ENCODE measurements at places on chromosomes 3 and 15.

DNA sequence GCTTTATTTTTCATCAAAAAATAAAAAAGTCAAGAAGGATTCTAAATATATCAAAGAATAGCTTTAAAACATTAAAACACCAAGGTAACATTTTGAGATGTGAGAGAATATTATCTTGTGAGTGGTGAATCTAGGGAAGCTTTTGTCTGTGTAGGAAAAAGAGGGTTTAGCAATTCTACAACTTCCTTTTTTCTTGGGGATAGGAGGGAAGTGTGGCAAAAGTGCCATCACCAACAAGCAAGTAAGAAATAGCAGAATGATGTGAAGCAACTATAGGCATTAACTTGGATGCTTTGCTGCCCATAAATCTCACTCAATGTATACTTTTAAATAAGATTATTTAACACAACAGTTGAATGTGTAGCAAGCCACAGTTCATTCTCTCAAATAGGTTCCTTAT, 57.8 kb upstream of the SUCLG2 start:
- DNase-seq, result no peak

- DNase-seq, result no peak
These were observed 154.3 kb upstream of the ZBTB20 start for GRCh38 chr3:115301364-115301860.

DNA sequence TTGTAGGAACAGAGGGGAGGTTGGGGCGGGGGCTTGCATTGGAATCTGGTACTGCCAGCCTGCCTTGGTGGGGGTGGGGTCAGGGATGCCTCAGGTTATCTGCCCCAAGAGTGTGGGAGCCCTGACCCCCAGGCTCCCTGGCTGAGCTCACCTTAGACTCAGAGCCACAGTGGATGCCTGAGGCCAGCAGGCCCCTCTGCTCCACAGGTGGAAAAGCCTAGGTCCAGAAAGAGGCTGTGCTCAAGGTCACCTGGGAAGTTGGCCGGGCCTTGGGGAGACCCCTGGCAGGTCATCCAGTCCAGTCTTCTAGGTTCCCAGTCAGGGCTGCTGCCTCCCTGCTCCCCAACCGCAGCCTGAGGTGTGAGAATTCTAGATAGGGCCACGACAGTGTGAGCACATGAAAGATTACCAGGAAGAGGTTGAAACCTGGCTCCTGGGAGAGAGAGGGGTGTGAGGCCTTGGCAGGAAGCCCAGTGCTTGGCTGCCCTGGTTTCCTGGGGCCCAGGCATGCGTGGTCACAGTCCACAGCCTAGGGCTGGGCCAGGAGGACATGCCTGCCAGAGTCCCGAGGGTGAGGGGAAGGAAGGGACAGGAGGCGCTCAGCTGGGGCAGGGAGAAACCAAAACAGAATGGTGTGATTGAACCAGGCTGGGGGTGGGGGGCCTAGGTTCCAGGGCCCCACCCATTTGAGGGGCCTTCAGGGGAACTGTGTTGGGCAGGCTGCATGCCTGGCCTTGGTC, 4.9 kb downstream of the HDAC11 start:
- DNase-seq, result no peak

DNA sequence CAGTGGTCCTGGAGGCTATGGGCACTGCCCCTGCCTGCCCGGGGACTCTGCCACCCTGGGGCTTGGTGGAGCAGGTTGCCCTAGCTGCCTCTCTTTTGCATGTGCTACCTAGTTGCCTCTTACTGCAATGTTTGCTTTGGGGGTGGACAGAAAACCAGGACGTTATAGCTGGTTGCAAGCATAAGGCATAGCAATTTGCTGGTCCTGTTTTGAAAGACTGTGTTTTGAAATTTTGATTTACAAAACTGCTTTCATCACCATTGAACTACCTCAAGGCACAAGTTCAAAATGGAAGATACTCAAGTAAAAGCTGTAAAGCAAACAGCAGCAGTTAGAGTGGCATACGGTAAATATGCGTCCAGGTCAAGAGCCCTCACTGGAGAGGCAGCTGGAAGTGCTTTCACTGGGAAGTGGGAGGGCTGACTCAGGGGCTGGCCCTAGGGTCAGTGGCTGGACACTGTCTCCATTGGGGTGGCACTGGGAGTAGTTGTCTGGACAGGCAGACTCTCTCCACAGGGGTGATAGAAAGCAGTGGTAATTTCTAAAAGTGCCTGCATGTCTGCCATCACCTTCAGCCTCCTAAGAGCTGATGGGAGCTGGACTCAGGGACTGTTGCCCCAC, 138.1 kb downstream of the CHDH start:
- no peak for DNase-seq

DNA sequence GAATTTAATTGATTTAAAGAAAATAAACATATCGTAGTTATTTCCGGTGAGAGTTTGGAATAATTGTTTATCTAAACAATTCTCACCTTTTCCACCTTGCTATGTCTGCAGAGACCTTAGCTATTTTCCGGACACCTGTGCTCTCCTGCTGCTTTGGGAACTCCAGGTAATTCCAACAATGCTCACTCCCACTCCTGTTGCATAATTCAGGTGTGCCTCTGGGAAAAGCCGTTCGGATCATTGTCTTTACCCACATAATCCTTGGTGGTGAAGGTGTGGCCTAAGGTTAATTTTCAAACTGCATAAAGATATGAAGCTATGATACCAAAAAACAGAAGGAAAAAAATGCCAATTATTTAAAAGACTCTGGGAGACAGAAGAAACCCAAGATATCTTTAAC, 59.4 kb downstream of the LDHAL6B start:
- no peak for DNase-seq

DNA sequence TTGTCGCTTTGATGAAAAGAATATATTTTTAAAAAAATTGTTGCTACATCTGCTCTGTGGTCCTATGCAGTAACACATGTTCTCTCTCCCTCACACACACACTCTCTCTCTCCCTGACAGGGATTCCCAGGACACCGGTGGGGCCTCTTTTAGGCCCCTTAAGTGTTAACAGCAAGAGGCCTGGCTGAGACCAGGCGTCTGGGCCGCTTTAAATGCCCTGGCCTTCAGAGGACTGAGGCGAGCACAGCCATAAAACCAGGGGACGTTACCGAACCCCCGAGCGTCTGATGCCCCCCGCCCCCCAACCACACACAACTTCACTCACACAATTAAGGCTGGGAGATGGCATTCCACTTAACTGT, 1.7 kb downstream of the BNC1 start:
- no peak for DNase-seq

DNA sequence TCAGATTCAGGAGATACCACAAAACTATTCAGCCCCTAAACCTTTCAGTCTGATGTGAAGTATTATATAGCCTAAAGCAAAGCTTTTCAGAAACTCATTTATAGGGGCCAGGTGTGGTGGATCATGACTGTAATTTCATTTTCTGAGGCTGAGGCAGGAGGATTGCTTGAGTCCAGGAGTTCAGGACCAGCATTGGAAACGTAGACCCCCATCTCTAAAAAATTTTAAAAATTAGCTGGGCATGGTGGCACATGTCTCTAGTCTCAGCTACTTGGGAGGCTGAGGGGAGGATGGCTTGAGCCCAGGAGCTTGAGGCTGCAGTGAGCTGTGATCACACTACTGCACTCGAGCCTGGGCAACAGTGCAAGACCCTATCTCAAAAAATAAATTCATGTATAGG, 60.0 kb downstream of the TMOD3 start:
- no peak for DNase-seq

DNA sequence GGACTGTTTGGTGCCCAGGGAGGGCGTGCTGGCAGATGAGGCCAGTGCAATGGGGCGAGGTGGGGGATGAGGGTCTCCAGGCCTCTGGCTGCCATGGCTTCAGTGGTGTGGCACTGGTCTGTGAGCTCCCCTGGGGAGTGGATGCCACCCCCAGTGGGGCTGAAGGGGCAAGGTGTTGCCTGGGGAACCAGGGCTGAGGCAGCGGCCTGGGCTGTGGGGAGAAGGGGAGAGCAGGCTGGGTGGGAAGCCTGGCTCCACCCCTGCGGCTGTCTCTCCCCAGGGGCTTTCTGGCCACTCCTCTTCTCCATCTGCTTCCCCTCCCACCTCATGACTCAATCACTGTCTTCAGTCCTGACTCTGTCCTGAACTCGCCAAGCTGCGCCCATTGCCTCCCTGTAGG, 88.4 kb upstream of the TLE3 start:
- no peak for DNase-seq

GRCh38 chr3:135967867-135968266, 2.3 kb downstream of the PPP2R3A start:
- DNase-seq, result no peak

DNA sequence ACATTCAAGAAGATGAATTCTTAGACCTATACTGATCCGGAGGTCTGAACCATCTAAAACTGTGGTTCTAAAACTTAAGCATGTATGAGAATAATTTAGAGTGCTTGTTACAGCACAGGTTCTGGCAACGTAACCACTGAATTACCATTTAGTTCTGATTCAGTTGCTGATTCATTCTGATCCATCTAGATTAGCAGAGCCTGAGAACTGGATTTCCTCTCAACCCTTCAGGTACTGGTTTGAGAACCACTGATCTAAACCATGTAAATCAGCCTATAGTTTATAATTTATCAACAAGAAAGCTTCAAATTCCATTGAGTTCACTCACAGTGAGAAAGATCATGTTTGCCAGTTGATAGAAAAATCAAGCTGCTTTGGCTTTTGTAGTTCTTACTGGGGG, 1001.1 kb upstream of the EPHA6 start:
- no peak for DNase-seq

DNA sequence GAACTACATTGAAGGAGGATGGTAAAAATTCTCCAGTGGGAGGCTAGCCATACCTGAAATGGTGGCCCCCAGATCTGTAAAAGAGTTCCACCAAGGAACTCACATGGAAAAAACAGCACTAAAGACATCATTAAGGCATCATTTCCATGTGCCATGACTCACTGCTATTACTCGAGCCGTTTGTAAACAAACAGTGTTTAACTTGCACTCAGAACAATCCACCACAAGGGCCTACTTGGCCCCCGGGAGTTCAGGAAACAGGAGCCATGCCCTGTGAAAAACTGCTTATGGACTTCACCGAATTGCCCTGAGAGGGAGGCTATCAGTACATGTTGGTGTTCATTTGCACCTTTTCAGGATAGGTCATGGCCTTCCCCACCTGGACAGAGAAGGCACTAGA, 18.2 kb downstream of the CCR4 start:
- DNase-seq, result no peak

- DNase-seq, result no peak
These were observed 78.2 kb downstream of the NEDD4 start for GRCh38 chr15:55915221-55915620.

DNA sequence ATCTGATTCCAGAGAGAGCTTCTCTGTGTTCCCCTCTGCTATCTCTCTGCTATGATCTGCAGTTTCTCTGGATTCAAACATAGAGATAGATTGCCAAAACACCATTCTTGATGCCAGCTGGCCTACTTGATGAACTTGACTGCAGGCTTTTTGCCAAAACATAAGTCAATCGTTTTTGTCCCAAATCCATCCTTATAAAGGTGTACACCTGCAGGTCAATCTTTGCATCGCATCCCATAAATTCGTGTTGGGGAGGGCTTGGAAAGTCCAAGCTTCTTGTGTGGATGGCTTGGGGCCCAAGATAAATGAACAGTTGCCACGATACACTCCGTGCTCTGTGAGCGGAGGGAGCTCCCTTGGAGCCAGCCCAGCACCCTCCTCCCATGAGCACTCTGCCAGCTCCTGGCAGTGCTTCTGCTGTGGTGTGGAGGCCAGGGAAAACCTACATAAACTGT, 2.7 kb downstream of the CERS3 start:
- no peak for DNase-seq

- no peak for DNase-seq
These were observed 495.7 kb upstream of the CBLB start for GRCh38 chr3:106364477-106364876.

DNA sequence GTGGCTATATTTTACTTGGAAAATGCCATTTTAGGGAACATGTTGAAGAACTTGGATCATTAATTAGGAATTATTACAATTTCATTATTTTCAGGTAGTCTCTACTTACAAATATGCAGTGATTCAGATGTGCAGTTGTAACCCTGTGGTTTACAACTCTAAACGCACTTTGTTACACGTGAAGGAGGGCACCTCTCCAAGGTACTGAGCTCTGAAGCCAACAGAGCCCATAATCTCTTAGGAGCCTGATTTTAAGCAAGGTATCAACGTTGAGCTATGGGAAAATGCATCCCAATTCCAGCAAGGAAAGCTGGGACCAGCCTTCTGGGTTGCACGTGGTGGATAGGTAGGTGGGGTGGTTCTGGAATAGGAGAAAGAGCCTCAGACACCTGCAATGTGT, 81.5 kb upstream of the FAM3D start:
- no peak for DNase-seq

DNA sequence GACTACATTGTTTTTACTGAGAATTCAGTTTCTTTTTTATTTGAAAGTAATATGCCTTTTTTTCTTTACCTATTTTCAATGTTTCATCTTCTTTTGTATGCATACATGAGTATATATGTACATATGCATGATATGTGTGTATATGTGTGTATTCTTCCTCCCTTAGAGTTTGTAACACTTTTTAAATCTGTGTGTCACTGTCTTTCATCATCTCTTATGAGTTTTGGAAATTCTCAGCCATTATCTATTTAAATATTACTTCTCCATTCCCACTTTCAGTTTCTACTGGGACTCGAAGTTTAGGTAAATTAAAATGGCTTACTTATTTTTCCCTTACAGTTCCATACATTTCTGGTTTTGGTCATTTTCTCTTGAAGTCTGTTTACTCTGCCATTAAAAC, 754.1 kb downstream of the GRM7 start:
- no peak for DNase-seq

- no peak for DNase-seq
These were observed 33.2 kb downstream of the CDCP1 start for GRCh38 chr3:45112939-45113338.

GRCh38 chr3:22988566-22988965, 214.6 kb upstream of the UBE2E2 start:
- DNase-seq, result no peak

DNA sequence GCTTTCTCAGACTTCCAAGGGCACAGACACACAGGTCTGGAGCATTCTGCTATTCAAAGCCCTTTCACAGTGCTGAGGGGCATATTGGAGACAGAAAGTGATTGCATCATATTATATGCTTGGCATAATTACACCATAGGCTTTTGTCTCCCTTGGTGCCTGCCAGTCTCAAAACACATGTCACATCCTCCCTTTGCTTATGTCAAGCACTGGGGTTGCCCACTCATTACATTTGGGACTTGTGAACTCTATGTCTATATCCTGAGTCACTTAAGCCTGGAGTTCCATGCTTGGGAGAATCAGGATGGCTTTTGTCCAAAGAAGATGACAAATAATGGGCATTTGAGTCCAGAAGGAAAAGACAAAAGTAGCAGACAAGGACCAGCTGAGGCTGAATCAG, 12.3 kb upstream of the PDZRN3 start:
- no peak for DNase-seq

- DNase-seq, result no peak
These were observed 357.4 kb upstream of the ATP11B start for GRCh38 chr3:182435860-182436259.

DNA sequence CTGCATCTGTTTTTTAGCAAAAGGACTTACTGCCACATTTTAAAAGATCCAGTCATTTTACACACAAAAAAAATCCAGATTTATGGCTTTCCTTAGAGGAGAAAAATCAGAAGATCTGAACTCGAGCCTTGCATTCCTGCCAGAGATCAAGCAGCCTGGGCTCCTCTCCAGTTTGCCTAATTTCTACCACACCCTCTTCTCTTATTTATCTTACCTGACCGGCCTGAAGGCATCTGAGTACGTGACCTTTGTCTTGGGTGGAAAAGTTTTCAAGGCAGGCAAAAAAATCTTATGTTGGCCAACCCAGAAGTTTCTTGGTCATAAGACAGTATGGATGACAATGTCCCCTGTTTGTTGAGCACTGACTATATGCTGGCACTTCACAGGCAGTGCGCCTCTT, 60.3 kb downstream of the CHRD start:
- no peak for DNase-seq

GRCh38 chr3:126773167-126773566, 69.1 kb downstream of the CHCHD6 start:
- no peak for DNase-seq

Data from stimulated activated CD4-positive, alpha-beta T cell treated with anti-CD3 and anti-CD28 coated beads, Interleukin-12 subunit alpha, Interleukin-12 subunit beta, amount 100 ng/mL, for 48 hours (primary cell).